Left kidney (tissue), 8 donors: ENCODE measurements at places on chromosomes 5 and 9.

GRCh38 chr9:34560599-34561214 lies 28.8 kb downstream of the CNTFR start:
- no peak for DNase-seq

DNA sequence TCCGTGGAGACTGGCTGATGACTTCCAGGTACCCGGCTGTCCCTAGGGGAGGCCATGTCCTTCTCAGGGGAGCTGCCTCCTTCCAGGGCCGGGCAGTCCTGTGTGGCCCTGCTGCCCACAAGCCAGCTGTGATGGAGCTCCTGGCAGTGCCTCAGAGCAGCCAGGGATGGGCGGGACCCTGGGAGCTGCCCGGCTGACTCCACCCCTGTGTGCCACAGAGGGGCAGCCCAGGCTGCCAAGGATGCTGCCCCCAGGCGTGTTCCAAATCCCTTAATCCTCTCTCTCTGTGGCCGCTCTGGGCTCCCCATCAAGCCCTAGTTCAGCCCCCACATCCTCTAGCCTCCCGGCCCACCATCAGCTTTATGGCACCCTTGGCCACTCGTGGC lies 7.0 kb upstream of the SCGB3A1 start:
- DNase-seq = no peak

GRCh38 chr5:139670369-139671095 lies 22.4 kb downstream of the CXXC5 start:
- no peak for DNase-seq

DNA sequence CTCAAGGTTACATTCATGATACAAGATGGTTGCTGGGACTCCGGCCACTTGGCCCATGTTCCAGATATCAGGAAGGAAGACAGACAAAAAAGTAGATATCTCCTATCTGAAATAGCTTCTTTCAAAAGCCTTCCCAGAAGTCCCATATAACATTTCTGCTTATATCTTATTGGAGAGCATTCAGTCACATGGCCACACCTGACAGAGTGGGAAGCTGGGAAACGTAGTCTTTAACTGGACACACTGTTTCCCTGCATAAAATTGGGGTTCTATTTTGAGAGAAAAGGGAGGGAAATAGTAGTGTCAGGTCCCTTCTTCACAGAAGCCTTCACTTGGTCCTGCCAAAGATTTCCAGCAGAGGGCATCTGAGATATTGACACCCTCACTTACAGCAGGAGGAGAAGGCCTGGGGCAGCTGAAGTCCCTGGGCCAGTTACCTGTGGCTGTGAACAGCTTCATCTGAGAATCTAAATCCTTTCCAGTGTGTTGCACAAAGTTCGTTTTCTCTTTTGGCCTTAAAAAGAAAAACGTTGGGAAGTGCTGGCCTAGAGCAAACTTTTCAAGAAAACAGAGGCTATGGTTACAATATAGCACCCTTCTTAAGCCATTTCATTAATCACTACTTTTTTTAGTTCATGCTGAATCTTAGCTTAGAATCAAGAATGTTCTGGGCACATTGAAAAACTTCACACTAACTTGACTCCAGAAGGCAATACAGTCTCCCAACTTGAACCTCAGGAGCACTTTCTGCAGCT lies 33.5 kb downstream of the SPEF2 start:
- no peak for DNase-seq

DNA sequence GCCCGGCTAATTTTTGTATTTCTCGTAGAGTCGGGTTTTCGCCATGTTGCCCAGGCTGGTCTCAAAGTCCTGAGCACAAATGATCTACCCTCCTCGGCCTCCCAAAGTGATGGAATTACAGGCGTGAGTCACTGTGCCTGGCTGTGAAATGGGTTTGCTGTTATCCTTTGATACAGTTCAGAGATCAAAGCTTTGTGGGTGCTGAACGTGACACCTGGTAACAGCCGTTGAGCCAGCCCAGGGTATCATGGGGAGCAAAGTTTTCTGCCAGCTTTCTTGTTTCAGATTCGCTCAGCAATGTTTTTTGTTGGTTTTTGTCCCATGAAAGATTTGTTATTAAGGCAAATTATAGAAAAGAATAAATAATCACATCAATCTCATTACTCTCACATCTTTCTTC lies 68.9 kb upstream of the LPAR1 start:
- DNase-seq = no peak

GRCh38 chr9:127971357-127972235 lies 9.2 kb downstream of the EEIG1 start:
- no peak for DNase-seq

GRCh38 chr9:72207278-72207677 lies 58.0 kb downstream of the GDA start:
- no peak for DNase-seq

DNA sequence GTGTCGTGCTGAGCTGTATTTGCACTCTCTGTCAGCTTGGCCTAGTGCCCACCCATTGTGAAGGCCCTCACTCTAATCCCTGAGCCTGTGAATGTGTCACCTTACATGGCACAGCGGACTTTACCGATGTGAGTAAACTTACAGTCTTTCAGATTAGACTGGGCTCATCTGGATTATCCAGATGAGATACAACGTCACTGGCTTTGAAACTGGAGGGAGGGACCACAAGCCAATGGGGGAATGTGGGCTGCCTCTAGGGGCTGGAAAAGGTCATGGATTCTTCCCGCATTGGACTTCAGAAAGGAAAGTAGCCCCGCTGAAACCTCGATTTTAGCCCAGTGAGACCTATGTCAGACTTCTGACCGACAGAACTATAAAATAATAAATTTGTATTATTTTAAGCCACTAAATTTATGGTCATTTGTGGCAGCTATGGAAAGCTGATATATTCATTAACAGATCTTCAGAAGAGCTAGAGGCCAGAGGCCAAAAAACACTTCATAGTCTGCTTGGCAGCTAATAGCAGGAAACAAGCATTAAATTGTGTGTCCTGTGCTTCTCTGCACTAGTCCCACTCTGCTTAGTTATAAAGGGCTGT lies 139.0 kb upstream of the GAS1 start:
- DNase-seq = peak; percentile 49

DNA sequence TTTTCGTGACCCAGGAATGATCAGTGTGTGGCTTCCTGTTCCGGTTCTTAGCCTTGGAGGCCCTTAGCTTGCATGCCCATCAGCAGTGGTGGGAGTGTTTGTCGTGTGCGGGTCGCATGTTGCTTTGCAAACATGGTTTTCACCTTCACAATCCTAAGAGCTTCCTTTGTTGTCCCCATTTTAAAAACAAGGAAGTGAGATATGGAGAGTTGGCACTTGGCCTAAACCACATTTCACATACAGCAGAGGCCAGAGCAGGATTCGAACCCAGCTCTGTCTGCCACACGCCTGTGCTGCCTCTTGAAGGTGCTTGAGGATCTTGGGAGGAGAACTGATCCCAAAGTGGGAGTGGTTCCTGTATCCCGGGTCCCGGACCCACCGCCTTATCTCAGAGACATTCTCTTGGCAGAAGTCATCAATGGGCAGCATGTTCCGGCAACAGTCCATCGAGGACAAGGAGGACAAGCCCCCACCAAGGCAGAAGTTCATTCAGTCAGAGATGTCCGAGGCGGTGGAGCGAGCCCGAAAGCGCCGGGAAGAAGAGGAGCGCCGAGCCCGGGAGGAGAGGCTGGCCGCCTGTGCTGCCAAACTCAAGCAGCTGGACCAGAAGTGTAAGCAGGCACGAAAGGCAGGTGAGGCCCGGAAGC lies 38.2 kb upstream of the POMT1 start:
- no peak for DNase-seq

DNA sequence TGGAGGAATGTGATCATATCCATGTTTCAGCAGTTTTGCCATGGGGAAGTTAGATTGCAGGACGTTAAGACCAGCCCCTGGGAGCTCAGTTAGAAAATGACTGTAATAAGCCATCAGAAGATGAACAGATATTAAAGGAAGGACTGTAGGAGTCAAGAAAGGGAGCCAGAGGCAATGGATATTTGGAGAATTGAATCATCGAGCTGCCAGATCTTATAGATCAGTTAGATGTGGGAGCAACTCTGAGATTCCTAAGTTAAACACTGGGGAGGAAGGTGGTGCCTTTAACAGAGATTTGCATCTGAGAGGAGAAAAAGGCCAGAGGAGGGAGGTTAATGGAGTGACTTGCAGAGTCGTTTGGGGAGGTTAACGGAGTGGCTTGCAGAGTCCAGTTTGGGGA lies 96.4 kb downstream of the ADCY2 start:
- DNase-seq = no peak

- no peak for DNase-seq
Observed at GRCh38 chr5:142746532-142747433, 23.4 kb upstream of the ARHGAP26 start.

DNA sequence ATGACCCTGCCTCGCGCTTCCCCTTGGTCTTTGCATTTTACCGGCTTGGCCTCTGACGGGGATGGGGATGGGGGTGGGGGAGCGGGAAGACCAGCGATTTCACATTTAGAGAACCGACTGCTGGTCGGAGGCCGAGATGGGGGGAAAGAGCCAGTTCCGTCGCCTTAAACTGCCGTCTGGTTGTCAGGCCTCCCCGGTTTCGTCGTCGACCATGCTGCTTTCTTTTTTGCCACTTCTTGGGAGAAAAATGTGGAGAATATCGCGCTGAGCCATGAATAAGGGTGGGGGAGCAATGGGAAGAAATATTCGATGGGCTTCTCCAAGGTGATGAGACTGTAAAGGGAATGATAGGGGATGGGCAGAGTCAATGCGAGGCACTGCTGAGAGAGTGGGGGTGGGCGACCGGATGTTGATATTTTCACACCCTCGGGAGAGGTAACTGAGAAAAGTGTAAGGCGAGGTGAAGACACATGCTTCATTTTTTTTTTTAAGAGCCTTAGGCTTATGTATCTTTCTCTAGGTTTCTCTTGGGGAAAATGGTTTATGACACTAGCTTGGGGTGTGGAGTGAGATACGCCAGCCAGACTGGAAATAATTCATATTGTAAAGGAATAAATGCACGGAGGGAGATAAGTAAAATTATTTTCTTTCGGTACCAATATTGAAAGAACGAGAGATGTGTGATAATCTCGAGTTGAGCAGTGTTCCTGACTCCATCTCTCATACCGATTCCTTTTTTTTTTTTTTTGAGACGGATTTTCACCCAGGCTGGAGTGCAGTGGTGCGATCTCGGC lies 1.1 kb downstream of the KIF2A start:
- peak; percentile 49 for DNase-seq

GRCh38 chr5:157548513-157549282 lies 26.9 kb downstream of the ADAM19 start:
- no peak for DNase-seq

DNA sequence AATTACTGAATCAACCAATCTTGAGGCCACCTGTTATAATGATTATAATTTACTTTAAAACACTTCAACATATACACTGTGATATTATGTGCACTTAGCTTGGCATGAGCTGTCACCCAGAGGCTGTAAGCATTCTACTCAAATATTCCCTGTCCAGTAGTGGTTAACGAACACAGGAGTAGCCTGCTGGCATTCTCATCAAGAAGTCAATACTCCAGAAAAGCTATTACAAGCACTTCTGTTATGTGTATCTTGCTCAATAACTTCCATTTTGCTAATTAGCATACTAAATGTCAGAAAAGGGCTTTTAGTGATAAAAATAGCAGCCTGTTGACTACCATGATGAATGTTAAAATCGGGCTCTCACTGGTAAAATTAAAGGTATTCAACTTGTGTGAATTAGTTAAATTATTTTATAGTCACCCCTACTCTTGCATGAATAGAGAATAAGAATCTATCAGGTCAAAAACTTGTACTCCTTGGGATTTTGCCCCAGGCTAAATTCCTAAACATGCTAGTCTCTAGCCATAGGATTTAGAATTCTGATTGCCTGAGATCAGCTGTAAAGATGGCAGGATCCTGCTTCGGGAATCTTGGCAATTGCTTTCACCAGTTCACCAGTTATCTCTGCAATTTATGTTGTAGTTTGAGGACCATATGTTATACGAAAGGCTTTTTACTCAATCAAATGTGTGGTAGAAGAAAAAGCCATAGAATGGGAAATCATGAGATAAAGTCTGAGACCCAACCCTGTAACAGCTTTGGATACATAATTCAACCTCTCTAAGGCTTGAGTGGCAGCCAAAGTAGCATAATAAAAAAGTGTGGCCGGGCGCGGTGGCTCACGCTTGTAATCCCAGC lies 43.4 kb upstream of the PAM start:
- DNase-seq = no peak

GRCh38 chr5:99315413-99316183 lies 386.8 kb upstream of the CHD1 start:
- no peak for DNase-seq

DNA sequence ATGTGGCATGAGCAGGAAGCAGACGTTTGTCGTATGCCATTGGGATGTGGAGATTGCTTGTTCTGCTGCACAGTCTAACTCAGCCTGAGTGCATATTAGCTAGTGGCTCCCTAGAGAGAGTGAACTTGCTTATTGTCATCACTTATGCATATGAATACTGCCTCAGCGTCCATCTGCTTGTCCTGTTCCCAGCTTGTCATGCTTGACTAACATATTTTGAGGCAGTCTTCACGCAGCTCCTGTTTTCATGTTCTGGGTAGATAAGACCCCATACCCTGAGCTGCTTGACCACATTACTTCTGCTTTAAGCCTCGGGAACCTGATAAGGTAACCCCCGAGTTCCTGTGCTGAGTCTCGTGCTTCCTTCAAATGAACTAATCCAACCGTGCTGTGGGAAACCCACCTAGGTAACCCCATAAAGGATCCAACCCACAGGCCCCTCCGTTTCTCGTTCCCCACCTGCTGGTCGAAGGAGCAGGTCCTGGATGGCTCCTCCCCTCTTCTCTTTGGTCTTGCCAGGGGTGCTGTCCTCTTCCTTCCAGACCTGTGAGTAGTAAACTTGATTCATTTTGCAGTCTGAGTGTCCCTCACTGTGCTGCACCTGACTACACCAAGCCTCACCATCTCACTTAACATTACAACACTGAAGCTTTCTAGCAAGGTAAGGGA lies 25.0 kb downstream of the ANKRD33B start:
- DNase-seq = no peak

DNA sequence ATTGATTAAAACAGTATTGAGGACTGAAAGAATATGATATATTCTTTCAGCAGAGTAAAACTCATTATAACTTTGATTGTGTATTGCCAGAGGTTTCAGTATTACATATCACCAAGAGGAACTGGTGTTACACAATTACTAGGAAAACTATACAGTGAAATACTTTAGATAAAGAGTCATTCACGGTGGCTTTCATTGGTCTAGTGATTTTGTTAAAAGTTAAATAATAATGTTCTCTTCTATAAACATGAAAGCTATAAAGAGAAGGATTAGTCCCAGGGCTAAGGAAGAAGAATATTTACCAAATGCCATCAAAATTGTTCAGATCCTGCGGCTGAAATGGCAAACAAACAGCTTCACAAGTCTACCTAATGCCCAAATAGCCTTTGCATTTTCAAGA lies 306.2 kb downstream of the SEMA5A start:
- no peak for DNase-seq
